ENCODE measurements at places on chromosomes 16 and 17.

DNA sequence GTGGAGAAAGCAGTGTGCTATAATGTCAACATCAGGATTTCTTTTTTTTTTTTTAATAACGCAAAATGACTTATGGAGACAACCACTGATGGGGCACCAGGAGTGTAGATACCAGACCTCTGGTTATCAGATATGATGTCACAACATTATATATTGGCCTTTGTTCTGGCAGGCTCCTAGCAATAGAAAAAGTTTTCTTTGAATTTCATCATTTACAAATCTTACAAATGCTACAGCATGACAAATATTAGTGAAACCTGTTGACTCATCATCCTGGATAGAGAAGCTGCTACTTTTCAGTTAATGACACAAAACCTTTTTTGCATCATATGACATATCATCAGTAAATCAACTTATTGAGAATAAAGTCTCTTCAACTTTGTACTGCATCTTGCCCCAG is 6.1 kb downstream of the THUMPD1 start:
- no peak for DNase-seq

DNA sequence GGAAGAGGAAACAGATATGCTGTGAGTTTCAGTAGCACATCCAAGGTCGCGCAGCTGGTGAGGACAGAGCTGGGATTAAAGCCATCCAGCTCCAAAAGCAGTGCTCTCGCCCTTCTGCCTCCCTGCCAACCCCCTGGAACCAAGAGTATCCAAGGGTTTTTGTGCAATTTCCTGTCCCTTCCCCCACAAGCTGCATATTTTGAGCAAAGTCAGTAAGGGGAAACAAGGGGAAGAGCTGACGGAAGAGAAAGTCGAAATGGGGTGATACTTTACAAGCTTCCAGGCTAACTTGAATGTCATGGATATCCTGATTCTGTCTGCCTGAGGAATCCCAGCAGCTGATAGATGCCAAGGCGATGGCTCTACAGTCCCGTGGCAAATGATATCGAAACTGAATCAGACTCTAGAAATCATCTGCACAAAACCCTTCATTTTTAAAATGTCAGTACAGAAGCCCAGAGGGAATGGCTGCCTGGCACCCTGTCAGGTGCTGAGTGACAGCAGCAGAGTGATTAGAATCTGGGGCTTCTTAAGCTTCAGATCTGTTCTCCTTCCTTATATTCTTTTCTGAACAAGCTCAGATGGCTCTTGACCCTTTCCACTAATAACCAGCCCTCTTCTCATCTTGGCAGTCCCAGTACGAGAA is 42.9 kb upstream of the TEKT3 start:
- no peak for DNase-seq

DNA sequence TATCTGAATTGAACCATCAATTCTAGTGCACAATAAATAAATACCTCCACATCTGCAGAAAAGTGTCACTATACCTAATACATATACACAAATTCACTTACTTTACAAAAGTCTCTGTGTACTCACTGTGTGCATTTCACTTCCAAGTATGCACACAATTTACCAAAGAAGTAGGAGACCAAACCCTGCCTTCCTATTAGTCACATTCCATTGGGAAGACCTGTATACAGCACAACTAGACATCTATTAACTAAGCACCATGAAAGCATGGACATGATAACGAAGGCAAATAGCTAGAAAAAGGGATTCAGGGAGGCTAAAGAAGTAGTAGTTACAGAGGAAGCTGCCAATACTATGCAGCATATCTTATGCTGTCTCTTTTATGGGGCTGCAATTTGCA is 139.5 kb downstream of the SNX11 start:
- no peak for DNase-seq

- DNase-seq, result no peak
Measured at GRCh38 chr16:28546626-28547025, 7.1 kb upstream of the SGF29 start.

- DNase-seq, result no peak
Measured at GRCh38 chr17:2347805-2348685, 10.7 kb downstream of the SGSM2 start.

GRCh38 chr16:12191102-12191501 is 214.6 kb downstream of the SNX29 start:
- DNase-seq, result no peak

- no peak for DNase-seq
Measured at GRCh38 chr16:3087243-3088235, 11.6 kb downstream of the ZSCAN10 start.

DNA sequence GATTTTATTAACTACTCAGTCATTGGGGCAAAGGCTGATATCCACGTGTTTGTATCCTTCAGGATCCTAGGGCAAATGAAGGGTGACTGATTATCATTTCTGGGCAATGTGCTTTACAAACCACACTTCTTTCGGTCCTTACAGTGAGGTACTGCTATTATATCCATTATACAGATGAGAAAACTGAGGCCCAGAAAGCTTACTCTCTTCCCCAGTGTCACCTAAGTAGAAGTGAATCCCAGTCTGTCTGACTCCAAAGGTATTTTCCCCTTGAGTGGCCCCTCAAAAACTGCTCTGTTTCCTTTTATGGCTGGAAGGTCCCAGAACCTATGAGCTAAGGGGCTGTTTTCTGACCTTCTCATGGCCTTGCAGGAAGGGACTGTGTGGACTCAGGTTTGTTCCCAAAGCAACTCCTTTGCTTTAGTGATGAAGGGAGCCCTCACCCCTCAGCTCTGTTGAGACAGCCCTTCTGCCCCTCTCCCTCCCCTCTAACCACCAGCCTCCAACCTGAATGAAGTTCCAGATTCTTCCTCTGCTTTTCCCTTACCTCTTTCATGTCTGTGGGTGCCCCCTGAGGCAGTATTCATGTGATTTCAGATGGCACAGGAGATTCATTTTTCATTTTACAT is 27.4 kb upstream of the ADGRG1 start:
- DNase-seq, result no peak

DNA sequence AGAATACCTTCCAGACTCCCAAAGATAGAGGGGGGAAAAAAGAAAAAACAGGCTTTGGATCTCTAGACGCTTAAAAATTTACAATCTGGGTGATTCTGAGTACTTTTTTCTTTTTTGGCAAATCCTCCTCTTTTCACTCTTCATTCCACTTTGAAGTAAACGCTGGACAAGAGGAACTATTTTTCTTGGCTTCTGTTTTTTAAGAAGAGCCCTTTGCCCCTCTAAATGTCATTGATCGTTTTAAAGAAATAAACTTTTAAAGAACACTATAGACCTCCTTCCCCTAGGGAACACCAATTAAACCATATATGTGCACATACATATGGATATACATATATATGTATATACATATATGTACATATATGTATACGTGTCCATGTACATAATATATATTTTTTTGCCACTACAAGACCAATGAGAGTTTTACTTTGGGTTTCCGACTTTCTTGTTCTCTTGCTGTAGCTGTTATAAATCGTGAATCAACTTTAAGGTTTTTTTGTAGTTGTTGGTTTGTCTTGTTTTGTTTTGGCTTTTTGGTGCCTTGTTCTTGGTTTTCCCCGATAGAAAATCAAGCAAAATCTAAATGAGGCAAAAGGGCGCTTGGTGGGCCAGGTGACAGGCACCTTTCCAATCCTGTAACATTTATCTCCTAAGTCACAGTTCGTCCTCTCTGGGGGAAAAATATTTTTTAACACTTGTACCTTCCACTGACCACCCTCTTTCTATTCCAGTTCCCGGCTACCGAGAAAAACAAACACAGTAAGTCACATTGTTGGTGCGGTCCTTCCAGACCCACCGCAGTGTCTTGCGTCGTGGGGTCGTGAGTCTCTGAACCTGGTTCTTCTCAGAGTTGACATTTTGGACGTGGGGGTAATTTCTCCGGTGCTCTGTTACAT is 4.4 kb downstream of the FOXF1 start:
- no peak for DNase-seq

DNA sequence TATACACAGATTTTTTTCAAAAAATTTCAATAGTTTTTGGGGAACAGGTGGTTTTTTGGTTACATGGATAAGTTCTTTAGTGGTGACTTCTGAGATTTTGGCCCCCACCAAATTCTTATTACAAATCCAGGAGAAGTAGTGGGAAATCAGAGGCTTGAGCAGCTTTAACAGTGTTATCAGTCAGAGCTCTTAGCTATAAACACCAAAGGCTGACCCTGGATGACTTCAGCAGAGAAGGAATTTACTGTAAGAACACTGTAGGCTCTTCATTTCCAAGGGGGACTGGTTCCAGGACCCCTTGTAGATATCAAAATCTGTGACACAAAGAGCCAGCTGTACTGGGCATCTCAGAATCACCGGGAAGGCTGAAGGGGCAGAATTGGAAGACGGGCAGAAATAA is 17.8 kb downstream of the MPHOSPH6 start:
- no peak for DNase-seq

GRCh38 chr16:67731071-67731752 is 12.1 kb upstream of the GFOD2 start:
- DNase-seq, result no peak

DNA sequence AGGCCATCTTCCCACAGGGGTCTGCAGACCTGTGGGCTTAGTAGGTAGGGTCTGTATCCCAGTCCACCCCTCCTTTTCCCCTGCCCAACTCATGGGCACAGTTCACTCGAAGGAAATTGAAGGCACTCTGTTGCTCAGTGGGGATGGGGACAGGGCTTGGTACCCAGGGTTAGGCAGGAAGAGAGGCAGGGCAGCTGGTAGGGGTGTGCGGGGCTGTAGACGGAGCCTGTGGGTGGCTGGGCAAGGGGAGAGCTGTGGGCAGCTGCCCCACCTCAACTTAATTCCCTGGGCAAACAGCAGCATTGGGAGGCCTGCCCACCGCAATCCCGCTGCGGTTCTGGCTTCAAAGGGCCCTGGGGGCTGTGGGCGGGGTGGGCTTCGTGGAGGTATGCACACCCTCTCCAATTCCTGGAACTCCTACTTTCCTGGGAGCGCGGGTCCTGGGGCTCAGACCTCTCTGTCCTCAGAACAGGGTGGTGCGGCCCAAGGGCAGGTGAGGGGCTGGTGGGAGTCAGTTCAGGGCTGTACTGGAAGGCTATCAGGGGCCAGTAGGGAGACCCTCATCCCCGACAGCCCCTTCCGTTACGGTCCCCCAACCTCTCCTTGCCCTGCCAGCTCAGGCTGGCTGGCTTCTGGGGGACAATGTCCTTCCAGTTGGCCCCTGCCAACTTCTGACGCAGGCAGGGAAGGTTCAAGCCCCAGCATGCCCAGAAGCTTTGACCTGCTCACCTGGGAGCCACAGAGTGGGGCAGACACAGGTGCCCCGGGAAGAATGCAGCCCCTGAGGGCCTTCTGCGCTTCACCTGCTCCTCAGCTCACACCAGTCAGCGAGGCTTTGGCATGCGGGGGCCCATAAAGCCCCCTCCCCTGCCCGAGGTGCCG is 9.1 kb downstream of the FOXJ1 start:
- DNase-seq, result no peak

DNA sequence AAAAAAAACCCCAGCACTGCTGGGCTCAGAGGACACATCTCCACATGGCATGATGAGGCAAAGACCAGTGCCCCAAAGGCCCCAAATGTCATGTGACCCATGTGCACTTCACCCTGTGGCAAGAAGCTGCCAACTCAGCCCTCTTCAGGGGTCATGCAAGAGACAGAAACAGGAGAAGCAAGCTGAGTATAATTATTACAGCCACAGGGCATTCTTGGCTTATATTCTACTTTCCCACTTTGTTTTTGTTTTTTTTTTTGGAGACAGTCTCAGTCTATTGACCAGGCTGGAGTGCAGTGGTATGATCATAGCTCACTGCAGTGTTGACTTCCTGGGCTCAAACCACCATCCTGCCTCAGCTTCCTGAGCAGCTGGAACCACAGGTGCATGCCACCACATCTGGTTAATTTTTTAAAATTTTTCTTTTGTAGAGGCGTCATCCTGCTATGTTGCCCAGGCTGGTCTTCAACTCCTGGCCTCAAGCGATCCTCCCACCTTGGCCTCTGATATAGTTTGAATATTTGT is 32.7 kb upstream of the LITAF start:
- no peak for DNase-seq

DNA sequence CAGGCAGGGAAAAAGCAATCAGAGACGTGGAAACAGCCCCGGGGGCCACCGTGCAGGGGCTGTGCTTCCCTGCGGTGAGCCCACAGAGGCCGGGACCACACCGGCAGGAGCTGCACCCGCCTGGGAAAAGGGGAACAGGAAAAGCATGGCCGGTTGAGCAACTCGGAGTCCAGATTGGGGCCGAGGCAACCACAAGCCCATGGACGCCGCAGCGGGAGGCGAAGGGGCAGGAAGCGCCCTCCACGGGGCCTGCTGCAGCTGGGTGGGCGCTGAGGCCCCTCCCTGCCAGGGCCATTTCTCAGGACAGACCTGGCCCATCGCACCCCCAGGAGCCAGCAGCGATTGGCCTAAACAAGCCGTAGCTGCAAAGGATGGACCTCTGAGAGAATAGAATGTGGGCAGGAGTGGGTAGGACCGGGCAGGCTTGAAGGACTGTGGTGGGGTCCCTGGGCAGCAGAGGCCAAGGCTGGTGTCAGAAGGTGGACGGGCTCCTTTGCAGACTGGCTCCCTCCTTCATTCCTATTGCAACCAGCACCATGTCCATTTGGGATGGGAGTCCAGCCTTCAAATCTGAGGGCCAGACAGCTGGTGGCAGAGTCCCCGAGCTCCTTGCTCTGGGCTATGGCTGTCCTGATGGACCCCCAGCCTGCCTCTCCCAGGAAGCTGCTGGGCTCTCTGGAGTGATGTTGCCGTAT is 30.4 kb downstream of the COX4I1 start:
- no peak for DNase-seq

DNA sequence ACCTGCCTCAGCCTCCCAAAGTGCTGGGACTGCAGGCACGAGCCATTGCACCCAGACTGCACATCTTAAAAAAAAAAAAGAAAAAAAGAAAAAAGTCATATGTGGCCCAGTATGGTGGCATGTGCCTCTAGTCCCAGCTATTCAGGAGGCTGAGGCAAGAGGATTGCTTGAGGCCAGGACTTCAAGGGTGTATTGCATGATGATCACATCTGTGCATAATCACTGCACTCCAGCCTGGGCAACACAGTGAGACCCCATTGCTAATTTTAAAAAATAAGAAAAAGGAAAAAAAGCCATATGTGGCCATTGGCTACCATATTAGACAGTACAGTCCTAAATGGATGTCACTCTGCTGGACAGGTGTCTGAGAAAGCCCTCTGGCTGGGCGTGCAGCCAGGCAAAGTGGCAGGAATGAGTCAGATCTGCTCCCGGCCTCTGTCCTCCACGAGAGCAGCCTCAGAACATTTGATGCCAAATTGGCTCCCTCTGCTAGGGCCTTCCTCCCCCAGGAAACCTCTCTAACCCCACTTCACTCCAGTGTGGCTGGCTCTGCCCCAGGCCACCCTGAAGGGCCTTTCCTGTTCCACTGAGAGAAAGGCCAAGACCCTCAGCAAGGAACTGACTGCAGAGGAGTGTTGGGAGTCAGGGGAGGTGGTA is 14.7 kb downstream of the CA7 start:
- DNase-seq, result no peak

GRCh38 chr16:30948667-30949649 is at the start of gene ORAI3:
Gene ORAI3 (plus strand): TSS chr16:30949068. CDS start chr16:30949290, 222 bp downstream.
- DNase-seq, result peak; percentile 41

- no peak for DNase-seq
Measured at GRCh38 chr16:9139965-9140364, 48.5 kb downstream of the HAPSTR1 start.
